GOT3 (cell line): ENCODE measurements at places on chromosomes 2 and 18.

DNA sequence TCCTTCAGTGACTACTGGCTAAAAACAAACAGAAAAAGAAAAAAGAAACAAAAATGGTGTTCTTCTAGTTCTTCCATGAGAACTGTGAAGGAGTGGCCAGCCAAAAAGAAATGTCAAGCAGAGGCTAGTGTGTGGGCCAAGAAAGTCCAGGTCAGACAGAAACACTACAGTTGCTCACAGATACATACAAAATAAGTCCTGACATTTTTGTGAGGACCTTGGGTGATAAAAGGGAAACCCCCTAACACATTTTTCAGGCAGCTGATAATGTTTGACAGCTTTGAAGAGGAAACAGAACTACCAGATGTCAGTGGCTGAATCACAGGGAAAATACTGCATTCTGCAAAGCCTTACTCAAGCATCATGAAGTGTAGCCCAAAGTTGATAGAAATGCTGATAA lies 28.1 kb downstream of the ARHGAP25 start:
- DNase-seq: no peak

GRCh38 chr2:88003074-88003755 lies 13.1 kb downstream of the RNU2-63P start:
- no peak for DNase-seq

- no peak for DNase-seq
Measured at GRCh38 chr2:941871-942270, 8.8 kb upstream of the SNTG2 start.

GRCh38 chr2:45505138-45505537 lies 105.9 kb downstream of the SRBD1 start:
- no peak for DNase-seq

DNA sequence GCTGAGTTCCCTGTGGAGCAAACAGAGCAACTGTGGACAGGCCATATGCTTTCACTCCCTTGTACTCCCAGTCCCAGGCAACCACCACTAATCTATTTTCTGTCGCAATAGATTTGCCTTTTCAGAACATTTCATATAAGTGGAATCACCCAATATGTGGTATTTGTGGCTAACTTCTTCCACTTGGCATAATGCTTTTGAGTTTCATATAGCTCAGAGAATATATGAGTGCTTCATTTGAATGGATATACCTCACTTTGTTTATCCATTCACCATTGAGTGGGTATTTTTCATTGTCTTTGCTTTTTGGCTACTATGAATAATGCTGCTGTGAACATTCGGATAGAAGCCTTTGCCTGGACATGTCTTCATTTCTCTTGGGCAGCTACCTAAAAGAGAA lies 151.9 kb downstream of the CERS6 start:
- DNase-seq: no peak

- DNase-seq: no peak
Measured at GRCh38 chr2:133265432-133265949, 302.8 kb downstream of the NCKAP5 start.

- DNase-seq: no peak
Measured at GRCh38 chr2:224122542-224122941, 83.5 kb upstream of the SERPINE2 start.

DNA sequence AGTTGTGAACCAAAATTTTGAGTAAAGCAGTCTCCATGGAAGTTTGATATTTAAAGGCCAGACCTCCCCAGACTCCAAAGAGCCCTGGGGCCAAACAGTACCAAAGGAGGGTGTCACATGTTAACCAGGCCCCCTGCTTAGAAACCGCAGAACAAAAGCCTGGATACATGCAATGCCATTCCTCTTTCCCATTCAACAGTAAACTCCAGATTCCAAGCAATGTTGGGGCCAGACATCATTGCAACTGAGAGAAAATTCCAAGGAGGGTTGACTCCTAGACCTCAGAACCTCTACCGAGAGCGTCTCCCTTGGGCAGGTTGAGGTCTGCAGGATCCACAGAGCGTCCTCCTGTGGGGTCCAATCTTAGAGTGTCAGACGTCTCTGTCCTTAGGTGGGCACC lies 404.4 kb upstream of the SYT4 start:
- no peak for DNase-seq

DNA sequence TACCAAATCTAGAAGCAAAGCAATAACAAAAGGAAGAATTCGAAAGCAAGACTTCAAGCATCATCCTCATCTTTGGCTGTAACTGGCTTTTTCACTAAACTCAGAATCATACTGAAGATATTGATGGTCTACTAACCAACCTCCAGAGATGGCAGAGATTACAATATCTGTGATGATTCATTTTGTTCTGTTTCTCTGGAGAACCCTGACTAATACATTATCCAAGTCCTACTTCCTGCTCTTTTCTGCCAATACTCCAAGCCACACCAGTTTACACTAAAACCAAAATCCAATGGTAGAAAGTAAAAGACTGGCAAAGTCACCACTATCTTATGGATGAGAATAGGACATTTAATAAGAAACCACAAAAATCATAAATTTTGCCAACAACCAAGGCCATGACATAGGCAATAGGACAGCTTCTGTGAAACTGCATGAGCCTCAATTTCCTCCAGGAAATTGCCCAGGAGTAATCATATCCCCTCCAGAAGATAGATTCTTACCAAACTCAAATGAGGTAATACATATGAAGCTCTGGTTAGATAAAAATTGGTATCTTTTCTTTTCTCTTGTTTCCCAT lies 159.8 kb downstream of the METTL4 start:
- no peak for DNase-seq

DNA sequence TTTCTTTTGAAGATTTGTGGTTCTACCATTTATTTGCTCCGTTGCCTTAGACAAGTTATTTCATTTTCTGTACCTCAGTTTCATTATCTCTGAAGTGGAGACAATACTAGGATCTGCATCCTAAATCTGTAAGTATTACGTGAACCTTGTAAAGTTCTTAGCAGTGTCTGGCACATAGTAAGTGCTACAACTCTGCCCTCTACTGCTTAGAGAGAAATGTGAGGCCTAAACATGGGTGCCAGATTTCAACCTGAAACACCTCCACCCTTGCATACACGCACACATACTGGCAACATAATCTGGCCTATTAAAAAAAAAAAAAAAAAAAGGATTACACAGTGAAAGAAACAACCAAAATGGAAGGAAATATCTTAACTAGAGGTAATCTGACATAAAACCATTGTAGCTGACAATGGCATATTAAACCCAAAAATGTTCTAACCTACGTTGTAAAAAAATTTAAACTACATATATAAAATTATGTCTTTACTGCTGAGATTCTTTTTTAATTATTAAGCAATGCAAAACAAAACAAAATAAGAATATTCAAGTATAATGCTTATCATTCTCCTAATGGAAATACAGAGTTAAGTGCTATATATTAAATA lies 132.6 kb downstream of the MAP2 start:
- no peak for DNase-seq

DNA sequence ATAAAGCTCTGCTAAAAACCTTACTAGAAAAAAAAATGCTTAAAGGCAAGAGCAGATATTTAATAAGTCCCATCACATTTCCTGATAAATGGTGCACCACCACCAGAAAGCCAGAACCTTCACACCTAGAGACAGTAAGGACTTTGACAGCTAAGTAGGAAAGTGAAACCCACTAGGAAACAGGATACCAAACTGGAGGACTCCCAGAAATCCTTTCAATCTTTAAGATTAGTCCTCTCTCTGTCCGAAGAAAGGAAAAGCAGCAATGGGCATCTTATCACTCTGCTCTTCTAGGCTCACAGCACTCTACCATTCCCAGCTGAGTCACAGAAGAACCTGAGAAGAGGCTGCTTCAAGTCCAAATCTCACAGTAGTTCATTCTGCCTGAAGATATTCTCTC lies 3.7 kb downstream of the DYM start:
- DNase-seq: no peak

DNA sequence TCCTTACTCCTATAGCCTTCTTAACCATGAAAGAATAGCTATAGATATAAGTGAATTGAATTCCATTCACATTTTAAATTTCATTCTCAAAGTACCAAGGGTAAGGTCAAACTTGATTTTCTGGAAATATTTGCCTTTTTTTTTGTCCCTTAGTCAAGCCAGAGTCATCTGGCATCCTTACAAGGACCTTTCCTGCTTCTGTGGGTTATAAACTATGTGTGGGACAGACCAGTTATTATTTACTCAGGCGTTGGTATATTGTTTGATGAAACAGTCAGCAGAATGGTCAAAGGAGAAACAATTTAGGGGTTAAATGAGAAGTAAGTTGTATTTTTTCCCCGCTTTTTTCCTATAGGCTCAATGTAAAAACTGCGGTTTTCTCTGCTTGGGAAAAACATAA lies 1103.2 kb upstream of the ZEB2 start:
- no peak for DNase-seq

- DNase-seq: no peak
Measured at GRCh38 chr2:55302241-55302640, 33.2 kb upstream of the MTIF2 start.

DNA sequence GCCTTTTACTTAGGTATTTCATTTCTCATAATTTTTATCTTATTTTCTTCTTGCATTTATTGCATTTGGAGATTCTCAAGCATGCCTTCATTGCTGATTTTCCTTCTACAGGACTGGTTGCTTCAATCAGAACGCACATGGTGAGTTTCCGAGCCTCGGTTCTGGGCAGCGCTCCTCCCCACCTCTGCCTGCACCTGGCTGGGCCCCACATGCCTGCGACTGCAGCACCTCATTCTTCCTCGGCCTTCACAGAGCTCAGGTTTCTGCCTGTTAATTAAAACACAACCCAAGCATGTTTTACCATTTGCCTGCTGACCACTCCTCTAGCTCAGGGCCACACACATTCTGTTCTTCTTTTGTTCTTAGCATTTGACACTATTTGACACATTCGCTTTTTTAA lies 398.8 kb downstream of the GALR1 start:
- no peak for DNase-seq

GRCh38 chr18:62157843-62158242 lies 29.0 kb downstream of the PIGN start:
- DNase-seq: no peak

DNA sequence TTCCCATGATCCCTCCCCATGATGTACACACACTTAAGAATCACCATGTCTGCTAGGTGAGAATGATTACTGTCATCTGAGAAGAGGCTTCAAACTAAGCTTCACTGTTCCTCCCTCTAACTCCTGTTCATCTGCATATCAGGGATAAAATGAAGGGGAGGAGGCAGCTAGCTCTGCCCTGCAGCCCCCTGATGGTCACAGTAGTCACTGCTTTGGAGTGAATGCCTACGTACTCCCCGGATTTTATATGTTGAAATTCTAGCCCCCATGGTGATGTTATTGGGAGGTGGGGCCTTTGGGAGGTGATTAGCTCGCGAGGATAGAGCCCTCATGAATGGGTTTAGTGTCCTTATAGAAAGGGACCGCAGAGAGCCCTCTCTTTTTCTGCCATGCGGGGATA lies 156.4 kb downstream of the NCKAP5 start:
- no peak for DNase-seq

- DNase-seq: no peak
Measured at GRCh38 chr2:173058673-173059072, 17.0 kb upstream of the MAP3K20 start.

GRCh38 chr2:168278424-168278888 lies 31.1 kb upstream of the STK39 start:
- DNase-seq: no peak

DNA sequence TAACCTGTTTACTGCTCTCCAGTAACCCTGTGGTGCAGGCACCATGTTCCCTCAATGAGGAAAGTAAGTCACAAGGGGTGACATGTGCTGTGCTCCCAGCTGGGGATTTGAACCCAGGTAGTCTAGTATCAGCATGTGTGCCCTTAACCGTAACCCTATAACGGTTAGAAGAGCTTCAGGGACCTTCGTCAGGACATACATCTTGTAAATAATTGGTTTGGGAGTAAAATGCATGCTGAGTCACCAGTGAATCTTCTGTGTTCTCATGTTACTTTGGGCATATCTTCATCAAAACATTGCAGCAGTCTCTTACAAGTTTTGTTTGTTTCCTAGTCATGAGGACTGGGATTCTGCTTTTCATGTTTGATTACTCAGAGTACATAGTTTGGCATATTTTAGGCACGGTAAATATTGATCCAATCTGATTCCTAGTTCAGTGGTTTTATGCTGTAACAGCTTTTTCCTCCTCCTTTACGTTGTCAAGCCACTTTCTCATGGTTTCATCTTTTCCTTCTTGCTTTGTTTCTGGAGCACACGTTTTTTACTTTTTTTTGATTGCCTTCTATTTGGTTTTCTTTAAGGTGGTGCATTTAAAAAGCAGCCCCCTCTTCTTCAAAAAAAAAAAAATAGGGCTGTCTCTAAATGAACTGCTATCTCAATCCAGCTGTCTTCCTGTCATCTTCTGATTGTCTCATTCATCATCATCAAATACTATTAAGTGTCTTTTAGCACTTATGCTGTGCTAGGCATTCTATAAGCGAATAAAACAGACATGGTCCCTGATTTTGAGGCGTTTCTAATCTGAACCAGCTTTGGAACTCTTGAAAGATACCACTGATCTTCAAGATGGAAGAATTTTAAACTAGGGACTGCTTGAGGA lies 50.4 kb downstream of the CLIP4 start:
- DNase-seq: no peak

- no peak for DNase-seq
Measured at GRCh38 chr2:130808482-130809268, 28.0 kb upstream of the ARHGEF4 start.

GRCh38 chr2:156896294-156896693 lies 361.2 kb upstream of the GALNT5 start:
- DNase-seq: no peak

DNA sequence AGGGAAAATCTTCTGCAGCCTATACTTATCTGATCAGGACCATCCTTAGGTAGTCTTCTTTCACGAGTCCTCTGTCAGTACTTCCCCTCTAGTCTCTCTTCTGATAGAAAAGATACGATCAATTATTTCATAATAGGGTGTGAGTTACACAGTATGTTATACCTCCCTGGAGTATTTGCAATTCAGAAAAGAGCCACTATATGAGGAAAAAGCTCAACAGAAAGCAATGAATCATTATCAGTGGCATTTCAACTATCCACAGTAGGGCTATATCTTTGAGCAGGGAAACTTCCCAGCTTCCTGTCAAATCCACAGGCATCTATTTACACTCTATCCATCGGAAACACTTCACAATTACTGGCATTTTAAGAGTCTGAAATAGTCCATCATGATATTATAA lies 105.3 kb upstream of the ACVR2A start:
- no peak for DNase-seq

DNA sequence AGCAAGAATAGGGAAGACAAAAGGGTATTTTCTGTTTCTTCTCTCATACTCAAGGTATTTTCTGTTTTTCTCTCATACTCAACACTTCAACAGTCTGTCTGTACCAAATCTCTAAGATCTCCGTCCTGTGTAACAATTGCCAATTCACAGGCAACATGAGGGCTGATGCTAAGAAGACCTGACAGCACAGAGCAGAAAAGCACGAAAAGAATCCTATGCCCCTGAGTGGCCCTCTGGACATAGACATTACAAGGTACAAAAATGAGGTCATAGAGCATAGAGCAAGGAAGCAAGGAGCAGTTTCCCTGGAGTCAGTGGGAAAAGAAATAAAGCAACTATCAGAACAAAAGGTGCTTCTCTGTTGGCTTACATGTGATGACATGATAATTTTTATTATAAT lies 1612.6 kb upstream of the CELF4 start:
- no peak for DNase-seq
